Activated CD8-positive, alpha-beta memory T cell treated with anti-CD3 and anti-CD28 coated beads, Interleukin-2, amount 50 U/mL, for 4 hours (primary cell): ENCODE measurements at places on chromosomes 16 and 17.

- no peak for DNase-seq
These were observed 59.0 kb downstream of the PHKB start for GRCh38 chr16:47519996-47520679.

- DNase-seq: no peak
These were observed 123.2 kb downstream of the KCNJ18 start for GRCh38 chr17:21815352-21816063.

DNA sequence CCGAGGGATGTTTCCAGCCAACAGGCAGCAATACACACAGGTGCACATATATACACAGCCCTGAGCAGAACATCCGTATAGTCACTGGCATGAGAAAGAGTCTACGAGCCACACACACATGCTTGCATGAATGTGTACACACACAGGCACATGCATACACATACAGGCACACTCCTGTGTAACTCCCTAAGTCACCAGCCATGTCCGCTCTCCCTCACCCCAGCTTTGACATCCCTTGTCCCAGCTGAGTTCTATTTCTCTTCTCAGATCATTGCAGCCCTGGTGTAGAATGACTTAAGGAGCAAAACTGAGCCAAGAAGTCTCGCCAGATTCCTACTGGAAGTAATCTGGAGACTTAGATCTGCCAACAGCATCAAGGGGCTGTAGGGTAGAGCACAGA is 13.1 kb downstream of the CDRT4 start:
- no peak for DNase-seq

- DNase-seq: no peak
These were observed 15.1 kb downstream of the ASPSCR1 start for GRCh38 chr17:81992306-81993102.

DNA sequence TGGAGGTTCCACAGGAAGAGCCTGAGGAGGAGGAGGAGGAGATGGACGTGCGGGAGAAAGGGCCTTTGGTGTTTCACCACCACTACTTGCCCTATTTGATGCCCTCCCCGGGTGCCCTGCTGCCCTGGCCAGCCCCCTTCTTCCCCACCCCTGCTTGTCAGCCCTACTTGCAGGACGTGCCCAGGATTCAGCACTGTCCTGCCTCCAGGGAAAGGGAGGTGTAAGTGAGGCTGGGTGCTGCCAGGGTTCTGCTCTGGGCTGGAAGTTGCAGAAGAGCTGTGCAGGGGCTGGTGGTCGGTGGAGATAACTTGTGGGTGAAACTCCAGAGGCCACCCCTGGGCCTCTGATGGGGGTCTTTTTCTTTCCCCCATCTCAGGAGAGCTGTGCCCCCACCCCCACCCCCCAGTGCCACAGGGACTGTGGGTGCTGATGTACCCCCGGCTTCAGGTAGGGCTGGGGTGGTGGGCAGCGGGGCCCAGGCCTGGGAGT is 3.0 kb downstream of the PRR29 start:
- DNase-seq: no peak

- no peak for DNase-seq
These were observed 26.0 kb upstream of the DLX4 start for GRCh38 chr17:49942947-49943346.

GRCh38 chr17:49370971-49371834 is 9.2 kb upstream of the ZNF652 start:
- no peak for DNase-seq
